ENCODE measurements at places on chromosomes 12 and 14. TPM values are rescaled to one million over a fixed set of nuclear protein-coding genes. Genes with fewer than 3 reads are reported as not detected.

NEUROD4 gene
- not detected for total RNA-seq

DNA sequence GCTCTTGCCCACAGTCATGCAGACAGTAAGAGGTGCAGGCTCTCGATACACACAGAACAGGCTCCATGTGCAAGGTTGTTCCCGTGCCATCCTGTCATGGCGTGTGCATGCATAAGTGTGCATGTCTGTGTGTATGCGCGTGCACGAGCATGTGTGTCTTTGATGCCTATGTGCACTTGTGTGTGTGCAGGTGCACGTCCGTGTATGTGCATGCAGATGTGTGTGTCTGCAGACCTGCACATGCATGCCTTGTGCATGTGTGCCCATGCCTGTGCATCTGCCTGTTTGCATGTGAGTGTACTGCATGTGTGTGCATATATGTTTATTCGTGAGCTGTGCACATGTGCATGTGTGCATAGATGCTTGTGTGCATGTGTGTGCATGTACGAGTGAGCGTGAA, 309.8 kb downstream of the TMEM121 start:
- DNase-seq = no peak

PRORP gene
- total RNA-seq = 28.0 TPM

DNA sequence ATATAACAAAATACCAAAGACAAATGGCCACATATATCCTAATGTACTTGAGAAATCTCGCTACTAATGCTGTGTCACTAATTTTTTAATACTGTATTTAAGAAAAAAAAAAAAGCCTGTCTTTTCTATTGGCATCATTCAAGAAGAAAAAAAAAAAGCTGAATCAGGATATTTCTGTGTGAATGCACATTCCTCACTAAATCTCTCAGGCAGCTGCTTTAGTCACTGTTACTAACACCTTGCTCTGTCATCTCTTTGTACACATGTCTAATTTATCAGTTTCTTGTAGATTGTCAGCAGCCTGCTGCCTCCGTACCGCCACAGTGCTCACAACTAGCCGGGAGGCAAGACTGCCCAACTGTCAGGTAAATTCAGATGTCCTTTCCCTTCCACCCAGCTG, 32.0 kb upstream of the FGD4 start:
- no peak for DNase-seq

DNA sequence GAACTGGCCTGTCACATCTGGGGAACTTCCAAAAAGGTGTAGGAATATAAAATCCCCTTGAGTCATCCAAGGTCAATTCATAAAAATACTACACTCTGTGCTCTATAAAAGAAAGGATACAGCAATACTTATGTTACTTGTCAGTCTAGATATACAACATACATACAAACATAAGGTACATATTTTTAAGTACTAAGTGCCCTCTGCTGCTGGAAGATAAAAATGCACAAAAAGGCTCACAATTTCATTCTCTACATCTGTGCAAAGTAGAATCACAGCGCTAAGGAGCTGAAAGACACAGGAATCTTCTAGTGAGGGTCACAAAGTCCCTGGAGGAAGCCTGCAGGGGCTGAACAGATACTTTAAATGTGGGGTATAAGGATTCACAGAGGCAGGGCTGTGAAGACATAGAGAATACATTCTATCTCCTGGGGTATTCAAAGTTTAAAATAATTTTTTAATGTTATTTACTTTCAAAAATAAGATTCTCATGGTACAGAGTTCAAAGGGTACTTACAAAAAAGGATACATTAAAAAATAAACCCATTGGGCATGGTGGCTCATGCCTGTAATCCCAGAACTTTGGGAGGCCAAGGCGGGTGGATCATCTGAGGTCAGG, 10.2 kb upstream of the GOLGA5 start:
- peak; percentile 79 for DNase-seq

- DNase-seq = no peak
These were observed 77.5 kb downstream of the FOXN3 start for GRCh38 chr14:89339579-89339978.

SPX gene
- total RNA-seq = 0.07 TPM

DNA sequence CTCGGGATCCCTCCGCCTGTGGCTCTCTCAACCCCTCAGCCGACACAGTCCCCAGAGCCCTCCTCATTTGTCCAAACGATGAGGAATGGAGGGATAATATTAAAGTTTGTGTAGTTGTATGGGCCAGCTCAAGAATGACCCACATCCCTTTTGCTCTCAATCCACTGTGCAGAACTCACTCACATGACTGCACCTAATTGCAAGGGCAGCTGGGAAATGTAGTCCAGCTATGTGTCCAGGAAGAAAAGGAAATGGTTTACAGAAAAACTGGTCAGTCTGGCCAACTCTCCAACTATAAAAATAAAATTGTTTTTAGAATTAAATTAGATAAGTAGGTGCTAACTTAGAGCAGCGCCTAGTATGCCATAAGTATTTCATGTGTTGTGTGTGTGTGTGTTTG, 66.6 kb downstream of the GALNT8 start:
- no peak for DNase-seq

DNA sequence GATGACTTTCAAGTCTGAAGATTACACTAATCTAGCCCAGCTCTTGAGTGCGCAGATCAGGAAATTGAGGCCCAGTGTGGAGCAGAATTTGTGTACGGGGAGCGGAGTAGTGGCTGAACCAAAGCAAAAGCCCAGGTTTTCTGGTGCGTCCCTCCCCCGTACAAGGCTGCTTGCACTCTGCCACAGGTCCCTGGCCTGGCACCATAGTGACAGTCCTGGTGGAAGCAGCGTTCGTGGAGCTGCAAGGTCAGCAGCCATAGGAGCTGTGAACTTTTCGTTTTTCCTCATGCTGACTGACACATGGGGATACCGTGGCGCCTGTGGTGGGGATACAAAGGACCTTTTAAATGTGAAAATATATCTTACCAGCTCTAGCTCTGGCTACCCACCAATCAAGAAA, 1.7 kb downstream of the EVL start:
- DNase-seq = no peak

DNA sequence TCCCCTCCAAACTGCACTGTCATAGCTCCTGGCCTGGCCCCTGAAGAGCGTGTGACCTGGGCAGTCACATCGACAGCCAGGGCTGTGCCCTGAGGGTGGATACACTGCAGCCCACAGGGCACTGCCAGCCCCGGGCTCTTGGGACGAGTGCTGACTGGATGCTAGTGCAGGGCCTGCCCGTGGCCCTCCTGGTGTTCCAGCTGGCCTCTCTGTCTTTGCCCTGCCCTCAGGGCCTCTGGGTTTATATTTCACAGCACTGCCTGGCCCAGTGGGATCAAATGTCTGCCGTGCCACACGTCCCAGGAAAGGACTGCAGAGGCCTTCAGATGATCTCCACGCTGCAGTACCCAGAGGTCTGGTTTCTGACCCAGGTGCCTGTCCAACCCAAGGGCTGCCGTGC, 10.1 kb upstream of the CCDC197 start:
- no peak for DNase-seq

- DNase-seq = no peak
These were observed 40.3 kb downstream of the LEMD3 start for GRCh38 chr12:65209655-65210043.

DNA sequence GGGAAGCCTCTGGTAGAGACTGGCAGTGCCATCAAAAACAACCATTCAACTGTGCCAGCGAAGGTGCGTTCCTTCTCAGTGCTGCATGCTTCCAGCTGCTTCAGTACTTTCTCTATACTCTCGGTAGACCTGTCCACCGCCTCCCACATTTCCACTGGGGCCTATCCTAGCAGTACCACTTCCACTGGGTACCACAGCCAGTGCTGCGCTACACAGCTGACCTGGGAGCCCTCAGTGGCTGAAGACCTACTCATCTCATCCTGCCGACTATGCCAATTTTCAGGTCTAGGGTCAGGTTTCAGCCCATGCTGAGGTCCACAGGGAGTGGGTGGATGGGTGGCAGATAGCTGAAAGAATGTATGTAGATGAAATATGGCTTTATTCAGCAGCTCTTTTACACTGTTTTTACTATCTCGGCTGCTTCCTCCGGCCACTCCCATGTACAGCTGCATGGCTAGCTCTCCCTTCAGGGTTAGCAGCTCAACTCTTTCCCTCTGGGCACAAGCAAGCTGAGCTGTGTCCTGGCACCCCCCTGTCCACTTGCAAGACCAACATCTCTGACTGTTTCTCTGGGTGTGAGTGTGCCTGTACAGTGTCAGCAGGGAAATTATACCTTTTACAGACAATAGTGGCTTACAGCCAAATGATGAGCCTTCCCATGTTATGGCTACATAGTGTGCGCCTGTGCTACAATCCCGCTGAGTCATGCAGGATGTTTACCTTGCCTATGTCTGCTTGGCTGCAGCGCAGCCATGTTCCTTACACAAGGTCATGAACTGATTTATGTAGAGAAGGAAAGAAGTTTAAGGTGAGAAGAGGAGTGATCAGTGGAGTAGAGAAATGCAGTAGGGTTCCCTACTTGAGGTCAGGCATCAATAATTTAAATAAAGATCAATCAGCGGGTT, 125.7 kb upstream of the DDHD1 start:
- peak; percentile 85 for DNase-seq

DNA sequence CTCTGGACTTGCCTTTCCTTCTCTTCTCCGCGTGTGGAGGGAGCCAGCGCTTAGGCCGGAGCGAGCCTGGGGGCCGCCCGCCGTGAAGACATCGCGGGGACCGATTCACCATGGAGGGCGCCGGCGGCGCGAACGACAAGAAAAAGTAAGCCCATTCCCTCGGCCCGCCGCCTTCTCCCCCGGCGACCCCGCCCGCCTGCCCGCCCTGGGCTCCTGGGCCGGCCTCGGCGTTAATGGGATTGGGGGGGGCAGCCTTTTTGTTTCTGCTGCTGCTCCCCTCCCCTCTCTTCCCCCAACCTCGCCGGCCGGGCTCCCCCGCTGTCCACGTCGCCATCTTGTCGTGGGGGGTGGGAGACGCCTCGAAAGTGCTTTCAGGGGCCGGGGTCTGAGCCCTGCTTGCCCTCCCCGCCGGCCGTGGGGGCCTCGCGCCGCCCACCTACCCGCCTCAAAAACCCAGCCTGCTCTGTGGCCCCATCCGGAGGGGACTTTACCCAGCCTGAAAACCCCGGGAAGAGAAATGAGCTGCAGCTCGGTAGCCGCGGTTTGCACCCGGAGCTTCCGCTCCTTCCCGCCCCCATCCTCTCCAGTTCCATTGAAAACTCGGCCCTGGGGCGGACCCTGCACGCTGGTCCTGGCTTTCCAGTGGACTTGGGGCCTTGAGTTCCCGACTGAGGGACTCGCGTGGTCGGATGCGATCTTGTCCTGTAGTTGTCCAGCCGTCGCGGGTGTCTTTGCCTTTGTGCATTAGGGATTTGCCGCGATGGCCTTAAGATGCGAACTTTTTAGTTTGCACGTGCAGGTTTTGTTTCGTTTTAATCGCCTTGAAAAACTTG, 598 bp downstream of the HIF1A start:
- DNase-seq = peak; percentile 72

DNA sequence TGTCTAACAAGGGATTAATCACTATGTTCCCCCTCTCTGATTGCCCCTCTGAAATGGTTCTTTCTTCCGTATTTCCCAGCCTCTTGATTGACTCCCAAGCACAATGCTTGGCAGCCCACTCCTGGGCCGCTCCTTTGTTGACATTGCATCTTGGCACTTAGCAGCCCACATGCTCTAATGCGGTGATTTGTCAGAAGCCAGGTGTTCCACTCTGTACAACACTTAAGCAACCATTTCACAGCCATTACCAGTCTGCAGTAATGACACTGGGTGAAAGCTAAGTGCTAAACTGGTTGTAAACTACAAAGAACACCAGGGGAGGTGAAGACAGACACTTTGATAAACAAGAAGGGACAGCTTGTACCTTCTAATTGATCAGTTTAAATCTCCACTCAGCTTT, 353.5 kb downstream of the TMEM132D start:
- no peak for DNase-seq

NANOG gene
- not detected for total RNA-seq

DNA sequence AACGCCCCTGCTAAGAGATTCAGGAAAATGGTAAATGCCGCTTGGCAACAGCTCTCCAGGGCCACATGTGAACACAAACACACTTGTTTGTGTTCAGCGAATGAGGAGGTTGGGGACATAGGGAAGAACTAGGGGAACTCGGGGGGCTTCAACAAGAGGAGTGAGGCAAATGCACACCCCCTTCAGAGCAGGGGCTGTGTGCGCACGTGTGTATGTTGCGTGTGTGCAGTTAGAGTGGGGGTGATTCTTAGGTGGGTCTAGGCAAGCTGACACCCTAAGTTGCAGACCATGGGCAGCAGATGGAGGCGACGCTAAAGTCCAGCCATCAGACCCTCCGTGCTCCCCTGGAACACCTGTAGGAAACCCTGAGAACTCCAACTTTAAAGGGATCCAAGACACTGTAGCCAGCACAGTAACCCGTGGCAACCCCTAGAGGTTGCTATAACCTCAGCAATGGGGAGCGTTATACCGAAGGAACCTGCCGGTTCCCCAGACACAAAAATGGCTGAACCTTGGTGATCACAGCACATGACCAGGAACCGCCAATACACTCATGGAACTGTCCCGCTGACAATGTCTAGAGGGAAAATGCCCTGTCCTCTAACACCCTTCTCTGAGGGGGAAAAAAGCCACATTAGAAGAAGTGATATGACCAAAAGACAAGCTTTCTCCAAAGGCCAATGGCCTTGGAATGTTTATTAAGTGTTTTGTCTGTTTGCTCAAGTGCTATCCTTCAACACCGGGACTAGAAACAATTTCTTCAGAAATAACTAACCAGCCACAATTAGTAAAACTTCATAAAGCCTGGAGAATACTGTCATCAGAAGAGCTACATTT, 86.5 kb upstream of the CEP83 start:
- DNase-seq = peak; percentile 65

ANKRD9 gene
- 13.0 TPM for total RNA-seq

- no peak for DNase-seq
These were observed 896 bp downstream of the EID3 start for GRCh38 chr12:104304261-104305009.

POLR3B gene
- total RNA-seq = 16.7 TPM

DNA sequence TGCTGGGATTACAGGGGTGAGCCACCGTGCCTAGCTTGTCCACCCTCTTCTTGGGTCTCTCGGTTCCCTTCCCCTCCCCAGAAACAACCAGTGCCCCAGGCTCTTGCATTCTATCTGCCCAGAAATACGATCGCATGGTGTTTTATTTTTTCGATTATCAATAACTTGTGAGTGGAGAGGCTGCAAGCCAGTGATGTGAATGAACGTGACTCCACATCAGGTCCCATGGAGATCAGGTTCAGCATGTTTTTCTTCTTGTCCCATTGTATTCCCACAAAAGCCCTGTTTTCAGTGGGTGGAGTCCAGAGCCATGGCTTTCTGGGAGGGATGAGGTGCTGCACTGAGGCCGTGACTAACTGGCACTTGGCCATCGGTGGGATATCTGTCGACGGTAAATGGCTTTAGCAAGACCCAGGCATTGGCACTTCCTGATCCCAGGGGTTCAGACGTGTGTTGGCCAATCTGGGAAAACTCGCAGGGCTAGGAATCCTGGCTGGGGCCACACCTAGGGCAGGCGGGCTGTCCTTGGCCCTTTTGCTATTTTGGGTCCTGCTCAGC, 12.7 kb upstream of the HNF1A start:
- no peak for DNase-seq

- no peak for DNase-seq
These were observed 407.5 kb downstream of the MED13L start for GRCh38 chr12:115870021-115870420.
